ENCODE measurements at places on chromosomes 3 and 15.

GRCh38 chr3:10707400-10708215 is 108.4 kb upstream of the SLC6A11 start:
- DNase-seq: no peak

DNA sequence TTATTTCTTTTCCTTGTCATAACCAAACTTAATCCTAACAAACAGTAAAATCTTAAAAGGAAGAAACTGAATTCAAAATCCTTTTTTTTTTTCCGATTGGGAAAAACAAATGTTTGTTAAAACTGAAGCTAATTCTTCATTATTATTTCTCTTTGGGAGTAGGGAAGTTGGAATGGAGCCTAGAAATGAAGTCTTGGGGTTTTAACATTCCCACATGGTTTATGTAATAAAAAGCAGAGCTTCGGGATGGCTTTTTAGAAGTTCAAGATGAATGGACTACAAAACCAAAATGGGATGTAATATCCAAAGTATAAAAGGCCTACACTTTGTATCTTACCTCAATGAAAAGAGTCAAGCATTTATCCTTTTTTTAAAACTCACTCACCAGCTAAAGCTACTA is 189.0 kb upstream of the TMC3 start:
- no peak for DNase-seq

GRCh38 chr3:159839561-159840379 is 148.9 kb upstream of the IL12A start:
- DNase-seq: no peak

GRCh38 chr3:42712344-42712648 is 9.7 kb upstream of the HHATL start:
- no peak for DNase-seq

GRCh38 chr15:66855041-66855440 is 153.0 kb downstream of the SMAD6 start:
- no peak for DNase-seq

GRCh38 chr15:87871731-87872320 is 384.7 kb downstream of the NTRK3 start:
- peak; percentile 12 for DNase-seq

DNA sequence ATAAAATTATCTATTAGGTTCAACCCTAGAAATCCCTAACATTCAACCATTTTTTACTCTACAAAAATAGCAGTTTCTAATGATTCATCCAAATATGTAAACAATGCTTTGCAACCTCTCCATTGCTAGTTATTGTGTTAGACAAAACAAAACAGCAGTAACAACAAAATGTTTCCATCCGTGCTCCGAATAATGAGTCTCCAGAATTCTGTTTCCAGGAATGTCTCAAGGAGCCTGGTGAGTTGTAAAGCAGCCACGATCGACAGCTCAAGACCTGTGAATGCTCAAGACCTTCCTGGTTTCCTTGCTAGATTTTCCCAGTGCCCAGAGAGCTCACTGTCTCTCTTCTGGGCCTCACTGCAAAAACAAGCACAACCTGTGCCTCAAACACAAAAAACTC is 49.9 kb downstream of the CHRD start:
- no peak for DNase-seq

DNA sequence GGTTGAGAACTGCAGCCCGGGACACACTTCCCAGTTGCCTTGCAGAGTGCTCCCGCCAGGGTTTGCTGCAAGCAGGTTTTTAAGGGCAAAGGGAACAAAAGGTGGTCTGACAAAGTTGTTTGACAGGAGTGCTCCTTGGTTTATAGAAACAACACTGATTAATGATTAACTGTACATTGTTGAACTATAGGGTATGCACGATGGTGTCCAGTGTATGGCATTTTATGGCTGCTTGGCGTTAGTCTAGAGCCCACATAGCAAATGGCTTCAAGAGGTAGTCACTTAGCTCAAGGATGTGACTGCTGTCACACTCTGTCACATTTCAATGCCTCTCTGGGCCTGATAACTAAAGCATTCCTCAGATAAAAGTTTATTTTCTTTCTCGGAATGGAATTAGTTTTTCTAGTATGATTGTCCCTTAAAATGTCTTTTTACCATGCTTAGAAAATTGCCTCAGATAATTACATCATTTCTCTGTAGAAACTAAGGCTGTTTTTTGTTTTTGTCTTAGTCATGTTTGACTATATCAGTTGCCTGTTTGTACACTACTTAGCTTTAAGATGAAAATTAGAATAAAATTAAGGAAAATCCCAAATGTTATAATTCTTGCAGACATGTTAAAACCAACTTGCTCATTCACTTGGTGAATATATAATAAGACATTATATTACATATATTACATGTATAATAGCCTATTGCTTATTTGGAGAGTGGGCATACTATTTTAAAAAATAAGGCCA is 61.3 kb upstream of the GATM start:
- DNase-seq: no peak

- peak; percentile 66 for DNase-seq
Observed at GRCh38 chr15:96331945-96332636, 1.6 kb downstream of the NR2F2 start.

DNA sequence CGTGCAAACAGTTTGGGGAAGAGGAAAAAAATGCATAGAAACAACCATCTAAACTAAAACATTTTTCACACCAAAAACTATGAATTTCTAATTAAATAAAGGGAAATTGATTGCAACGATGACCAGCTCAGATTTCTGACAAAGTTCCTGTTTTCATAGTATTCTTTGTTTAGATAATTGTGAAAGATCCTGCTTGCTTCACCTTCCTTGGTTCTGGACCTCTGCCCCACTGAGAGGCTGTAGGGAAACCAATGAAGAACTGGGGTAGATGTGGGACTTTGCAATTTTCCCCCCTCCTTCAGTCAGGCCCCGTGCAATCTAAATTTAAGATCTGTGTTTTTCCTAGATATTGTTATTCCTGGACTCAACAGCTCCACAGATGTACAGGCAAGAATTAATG is 13.8 kb upstream of the TEX264 start:
- DNase-seq: no peak

DNA sequence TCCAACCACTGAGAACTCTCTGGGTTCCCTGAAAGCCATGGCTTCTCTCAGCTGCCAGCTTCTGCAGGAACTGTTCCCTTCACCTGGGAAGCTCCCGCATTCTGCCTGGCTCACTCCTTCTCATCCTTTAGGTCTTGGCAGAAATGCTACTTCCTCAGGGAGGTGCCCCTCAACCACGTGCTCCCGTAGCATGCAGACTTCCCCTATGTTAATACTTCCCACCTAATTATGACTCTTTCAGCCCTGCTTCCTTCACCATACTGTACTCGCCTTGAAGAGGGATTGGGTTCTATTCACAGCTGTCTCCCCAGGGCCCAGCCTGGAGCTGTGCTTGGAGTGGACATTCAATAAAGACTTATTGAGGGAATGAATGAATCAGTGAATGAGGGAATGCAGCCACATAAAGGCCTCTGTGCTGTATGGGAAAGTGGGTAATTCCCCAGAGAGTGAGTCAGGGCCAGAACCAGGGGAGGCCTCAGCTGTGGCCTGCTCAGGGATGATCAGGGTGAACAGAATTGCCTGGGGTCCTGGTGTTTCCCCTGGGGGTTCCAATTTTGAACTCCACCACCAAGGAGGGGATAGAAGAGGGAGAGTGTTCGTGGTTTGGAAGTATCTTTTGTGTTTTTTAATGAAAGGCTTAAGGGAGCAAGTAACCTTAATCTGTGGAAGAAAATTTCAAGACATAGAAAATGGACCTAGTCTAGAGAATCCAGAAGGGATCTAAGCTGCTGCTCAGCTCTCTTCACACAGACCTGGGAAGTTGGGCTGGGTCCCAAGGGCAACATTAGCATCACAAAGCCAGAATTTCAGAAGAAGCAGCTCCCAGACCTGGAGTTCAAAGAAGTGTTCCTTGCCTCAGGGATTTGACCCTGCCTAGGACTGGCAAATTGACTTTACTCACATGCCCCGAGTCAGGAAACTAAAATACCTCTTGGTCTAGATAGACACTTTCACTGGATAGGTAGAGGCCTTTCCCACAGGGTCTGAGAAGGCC is 14.6 kb upstream of the FAM107A start:
- no peak for DNase-seq

DNA sequence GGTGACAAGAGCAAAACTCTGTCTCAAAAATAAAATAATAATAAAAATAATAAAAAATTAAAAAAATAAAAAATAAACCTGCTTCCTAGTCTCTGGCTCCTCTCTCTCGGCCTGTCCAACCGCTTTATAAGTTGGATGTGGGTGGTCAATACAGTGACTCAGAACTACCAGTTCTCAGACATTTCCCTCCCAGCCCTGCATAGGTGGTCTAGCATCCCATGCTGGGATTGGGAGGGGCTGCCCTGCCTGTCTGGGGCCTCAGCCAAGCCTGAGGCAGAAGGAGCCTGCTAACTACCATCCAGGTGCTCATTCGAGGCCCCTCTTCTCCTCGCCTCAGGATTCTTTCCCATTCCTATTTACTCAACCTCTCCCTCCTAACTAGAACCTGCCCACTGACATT is 33.3 kb upstream of the BLM start:
- no peak for DNase-seq

- DNase-seq: no peak
Observed at GRCh38 chr3:13569641-13570390, 20.9 kb downstream of the FBLN2 start.

- peak; percentile 99 for DNase-seq
Observed at GRCh38 chr3:11600501-11601282, 43.0 kb downstream of the VGLL4 start.

- peak; percentile 76 for DNase-seq
Observed at GRCh38 chr15:99729920-99730319, 3.3 kb downstream of the LYSMD4 start.

Measured in cardiac fibroblast (primary cell).